ENCODE measurements at places on chromosomes 3 and 15.

DNA sequence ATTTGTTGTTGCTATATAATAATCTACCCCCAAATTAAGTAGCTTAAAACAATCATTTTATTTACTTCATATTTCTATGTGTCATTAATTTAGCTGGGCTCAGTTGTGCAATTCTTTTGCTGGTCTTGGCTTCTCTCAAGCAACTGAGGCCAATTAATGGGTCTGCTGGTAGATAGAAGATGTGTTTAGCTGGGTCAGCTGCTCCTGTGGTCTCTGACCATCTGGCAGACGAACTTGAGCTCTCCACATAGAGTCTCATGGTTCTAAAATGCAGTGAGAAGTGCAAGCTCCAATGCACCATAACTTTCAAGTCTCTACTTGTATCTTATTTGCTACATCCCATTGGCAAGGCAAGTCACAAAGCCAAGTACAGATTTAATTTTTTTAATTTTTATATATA is 515.6 kb downstream of the ZIC1 start:
- DNase-seq = no peak

DNA sequence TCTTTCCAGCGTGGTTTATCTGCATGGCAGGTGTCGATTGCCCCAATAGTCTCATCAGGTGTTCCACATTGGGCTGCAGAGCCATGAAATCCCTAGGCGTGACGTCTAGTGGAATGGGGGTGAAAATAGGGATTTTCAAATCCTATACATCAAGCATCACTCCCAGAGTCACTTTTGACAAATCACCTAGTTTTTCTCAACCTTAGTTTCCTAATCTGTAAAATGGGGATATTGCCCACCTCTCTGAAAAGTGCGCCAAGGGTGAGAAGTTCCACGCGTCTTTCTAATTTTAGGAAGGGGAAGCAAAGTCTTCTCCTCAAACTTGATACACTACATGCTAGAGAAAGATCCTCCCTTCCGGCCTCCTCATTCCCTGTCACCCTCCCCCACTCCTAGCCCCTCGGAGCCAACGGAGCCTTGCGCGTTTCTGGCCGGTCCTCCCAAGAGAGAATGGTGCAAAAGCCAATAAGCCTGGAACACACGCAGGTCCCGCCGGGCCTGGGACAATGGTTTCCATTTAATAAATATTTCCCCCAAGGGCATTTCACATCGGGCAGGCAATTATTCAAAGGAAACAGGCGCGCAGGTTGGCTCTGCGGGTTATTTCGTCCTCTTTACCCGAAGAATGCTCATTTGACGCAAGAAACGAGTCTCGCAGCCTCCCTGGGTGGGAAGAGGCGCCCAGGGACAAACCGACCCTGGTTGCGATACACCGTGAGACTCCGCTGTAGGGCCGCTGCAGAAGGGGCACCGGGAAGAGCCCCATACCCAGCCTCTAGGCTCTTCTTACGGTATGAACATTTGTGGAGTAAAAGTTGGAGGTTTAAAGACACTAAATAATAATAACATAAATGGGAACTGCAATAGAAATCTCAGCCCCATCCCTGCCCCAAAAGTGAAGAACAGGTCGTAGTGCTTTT is 1.2 kb upstream of the SOX14 start:
- no peak for DNase-seq

DNA sequence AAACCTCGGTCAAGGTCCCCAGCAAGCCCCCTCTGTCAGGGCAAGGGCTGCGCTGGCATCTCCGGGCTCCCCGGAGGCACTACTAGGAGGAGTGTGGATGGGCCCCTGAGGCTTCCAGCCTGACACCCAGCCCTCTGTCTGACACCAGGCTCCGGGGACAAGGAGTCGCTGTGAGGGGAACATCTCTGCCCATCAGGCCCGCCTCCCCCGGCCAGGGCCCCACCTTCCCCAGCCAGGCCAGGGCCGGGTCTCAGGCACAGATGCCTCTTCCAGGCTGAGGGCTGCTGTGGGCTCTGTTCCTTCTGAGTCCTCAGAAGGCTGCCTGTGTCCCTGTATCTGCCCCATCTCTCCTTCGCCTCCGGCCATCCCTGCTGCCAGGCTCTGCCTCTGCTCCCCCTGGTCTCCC is 15.8 kb downstream of the CSPG4 start:
- DNase-seq = no peak

DNA sequence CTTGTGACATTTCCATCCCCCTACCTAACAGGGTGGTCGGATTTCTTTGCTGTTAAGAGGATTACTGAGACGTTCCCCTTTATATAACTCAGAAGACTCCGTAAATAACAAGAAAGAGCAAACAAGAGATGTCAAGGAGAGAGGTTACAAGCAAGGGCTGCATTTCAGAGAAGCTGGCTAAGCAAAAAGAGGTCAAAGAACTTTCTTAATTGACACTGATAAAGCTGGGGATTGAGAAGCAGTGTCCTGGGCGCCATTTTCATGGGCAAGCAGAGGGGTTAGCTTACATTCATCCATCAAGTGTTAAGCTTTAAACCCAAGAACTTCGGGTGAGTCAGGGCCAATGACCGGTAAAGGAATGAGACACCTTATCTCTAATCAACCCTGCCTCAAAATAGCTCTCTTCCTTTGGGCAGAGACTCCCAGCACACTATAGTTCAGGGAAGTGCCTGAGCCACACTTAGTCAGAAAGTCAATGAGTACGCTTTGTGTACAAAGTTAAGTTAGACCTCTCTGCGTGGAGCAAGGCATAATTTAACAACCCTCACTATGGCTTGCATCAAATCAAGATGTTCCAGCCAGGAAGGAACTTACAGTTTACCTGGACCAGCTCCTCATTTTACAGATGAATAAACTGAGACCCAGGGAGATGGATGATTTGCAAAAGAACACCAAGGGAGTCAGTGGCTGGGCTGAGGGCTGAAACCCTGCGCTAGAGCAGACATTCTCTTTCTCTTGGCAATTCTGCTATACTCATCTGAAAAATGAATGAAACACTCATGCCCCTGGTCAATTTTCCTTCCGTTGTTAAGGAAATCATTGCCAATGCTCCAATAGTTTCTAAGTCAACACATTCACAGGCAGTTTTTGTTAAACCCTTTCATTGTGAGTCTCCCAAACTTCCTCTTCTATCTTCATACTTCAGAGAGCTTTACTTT is 44.6 kb downstream of the CCNL1 start:
- no peak for DNase-seq

Measured in HS-5 (cell line).